ENCODE measurements at places on chromosomes 11 and 22. TPM values are rescaled to one million over a fixed set of nuclear protein-coding genes. Genes with fewer than 3 reads are reported as not detected.

GRCh38 chr11:68596231-68596630, 88.1 kb upstream of the GAL start:
- no peak for DNase-seq

DNA sequence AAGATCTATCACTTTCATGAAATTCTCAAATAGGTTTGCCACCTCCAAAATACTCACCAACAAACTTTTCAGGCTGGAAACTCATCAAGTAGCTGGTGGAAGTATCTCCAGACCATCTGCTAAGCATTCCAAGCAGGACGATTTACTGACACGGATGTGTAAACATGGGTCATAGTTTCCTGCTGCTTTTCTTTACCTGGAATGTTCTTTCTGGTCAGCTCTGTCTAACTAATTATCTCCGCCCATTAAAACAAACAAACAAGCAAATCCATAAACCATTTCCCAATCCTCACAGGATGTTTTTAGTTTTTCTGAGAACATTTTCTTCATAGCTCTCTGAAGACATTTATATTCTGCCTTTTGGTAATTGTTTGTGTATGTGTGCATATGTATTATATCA, 397.0 kb downstream of the METTL15 start:
- DNase-seq, result no peak

GRCh38 chr11:61851113-61851899, 23.2 kb downstream of the FADS2 start:
- DNase-seq, result no peak

DNA sequence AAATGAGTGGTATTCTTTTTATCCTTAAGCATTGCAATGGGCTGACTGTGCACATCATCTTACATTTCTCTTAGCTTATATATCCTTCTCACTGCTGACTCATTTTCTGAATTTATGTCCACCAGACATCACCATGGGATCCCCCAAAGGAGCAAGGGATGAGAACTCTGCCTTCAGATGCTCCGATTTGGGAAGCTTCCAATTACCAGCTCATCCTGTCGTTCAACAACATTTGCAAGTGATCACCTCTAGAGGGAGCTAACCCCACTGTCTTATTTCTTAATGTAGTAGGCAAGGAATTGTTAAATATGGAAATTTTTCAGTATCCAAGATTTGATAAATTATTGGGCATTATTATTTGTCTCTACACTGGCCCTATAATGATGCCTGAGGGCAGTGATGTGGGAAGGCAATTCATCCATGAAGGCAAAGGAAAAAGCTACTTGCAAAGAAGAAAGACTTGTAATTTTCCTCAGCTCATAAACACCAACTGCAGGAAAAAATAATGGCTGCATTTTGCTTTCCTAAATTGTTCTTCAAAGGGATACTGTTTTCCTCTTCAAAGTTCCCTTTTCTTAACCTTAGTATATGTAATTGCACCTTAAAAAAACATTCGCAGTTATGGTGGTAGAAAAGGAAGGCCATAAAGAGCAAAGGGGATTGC, 102.4 kb upstream of the FSHB start:
- DNase-seq, result peak; percentile 13

DNA sequence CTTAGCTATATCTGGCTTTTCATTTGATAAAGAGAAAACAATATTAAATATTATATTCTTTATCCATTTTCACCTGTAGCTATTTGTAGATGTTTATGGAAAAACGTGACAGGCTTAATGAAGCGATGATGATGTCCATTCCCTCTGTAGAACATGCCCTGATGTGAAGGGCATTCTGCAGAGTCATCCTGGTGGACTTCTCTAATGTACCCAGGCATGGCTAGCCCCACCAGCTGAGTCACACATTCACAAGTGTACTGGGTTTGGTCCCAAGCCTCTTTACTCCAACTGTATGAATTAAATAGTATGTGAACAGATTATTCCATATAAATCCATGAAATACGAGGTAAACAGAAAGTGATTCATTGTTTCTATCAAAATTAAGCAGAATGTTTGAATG, 139.3 kb downstream of the CADM1 start:
- DNase-seq, result no peak

DNA sequence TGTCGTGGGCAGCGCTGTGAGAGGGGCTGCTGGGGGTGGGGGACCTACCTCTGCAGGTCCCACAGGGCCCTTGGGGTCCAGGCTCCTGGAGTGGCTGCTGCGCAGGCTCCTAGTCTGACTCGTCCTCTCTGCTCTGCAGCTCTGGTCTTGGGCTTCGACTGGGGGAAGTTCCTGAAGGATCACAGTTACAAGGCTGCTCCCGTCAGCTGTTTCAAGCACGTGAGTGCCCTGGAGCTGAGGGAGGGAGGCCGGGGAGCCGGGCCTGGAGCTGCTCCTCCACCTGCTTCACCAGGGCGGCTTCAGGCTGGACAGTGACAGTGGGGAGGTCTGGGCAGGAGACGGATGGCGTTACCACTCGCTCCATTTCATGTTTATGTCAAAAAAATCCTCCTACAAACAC, 11.9 kb downstream of the L3MBTL2 start:
- no peak for DNase-seq

GRCh38 chr22:39432361-39432811, 24.4 kb upstream of the MGAT3 start:
- no peak for DNase-seq

GRCh38 chr22:17633998-17634323, 4.6 kb upstream of the BCL2L13 start:
- DNase-seq, result no peak

DNA sequence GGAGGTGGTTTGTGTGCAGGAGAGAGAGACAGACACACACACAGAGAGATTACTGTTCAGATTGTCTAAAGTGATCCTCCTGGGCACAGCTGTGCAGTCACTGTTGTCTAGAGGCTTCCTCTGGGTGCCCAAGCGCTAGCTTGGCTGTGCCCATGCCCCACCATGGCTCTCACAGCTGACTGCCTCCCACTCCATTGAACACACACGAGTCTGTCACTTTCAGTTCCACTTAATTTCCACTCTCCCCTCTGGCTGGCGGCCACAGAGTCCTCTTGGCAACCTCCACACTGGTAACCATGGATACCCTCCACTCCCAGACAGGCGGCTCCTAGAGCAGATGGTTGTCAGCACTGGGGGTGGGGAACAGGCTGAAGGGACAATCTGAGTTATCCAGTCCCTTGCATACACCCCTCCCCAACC, 29.1 kb downstream of the MAP6 start:
- DNase-seq, result no peak

GRCh38 chr22:23576681-23577080, 3.4 kb downstream of the IGLL1 start:
- no peak for DNase-seq

DNA sequence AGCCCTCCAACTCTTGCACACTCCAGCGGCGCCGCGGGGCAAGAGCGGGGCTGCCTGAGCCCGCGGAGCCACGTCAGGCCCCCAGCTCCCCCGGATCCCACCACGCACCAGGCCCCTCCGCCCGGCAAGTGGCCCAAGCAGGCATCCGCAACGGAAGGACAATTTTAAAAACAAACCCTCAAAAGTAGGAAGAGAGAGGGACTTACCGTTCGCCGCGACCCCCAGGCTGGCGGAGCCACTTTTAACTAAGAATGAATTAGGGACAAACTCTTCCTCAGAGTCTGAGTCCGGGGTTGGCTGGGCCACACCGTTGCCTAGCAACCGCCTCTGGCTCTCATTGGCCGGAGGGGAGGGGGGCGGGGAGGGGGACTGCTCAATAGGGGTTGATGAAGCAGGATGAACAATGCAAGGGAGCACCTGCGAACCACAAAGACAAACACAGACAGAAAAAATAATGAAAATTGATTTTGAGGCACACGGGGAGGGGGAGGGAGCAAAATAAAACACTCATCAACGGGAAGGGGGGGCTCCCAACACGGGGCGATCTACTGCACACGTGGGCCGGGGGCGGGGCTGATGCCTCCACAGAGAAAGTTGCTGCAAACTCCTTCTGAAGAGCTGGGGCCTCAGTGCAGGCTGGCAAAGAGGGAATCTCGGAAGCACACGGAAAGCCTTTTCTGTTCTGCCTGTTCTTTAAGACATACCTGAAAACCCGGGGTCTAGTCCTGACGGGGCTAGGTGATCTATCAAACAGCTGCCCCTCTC, 387.5 kb upstream of the NARS2 start:
- DNase-seq, result no peak

GRCh38 chr11:10349806-10350205, 44.9 kb downstream of the ADM start:
- no peak for DNase-seq

DNA sequence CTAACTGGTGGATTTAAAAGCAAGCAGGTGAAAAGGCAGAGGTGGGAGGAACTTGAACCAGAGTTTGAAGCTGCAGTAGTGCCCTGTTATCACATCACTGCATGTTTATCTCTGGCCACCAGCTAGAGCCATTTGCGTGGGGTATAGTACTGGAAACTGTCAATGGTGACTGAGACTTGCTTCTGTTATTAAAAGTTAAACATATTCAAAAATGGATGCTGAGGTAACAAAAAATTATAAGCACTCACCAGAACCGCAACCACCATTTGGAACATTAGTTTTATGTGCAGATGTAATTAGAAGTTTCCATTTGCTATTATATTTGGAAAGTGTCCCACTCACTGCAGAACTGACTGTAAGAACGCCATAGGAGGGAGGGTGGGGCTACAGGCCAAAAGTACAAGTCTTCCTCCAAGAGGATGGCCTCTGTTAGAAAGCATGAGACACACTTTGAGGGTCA, 1.2 kb upstream of the CD59 start:
- no peak for DNase-seq

DNA sequence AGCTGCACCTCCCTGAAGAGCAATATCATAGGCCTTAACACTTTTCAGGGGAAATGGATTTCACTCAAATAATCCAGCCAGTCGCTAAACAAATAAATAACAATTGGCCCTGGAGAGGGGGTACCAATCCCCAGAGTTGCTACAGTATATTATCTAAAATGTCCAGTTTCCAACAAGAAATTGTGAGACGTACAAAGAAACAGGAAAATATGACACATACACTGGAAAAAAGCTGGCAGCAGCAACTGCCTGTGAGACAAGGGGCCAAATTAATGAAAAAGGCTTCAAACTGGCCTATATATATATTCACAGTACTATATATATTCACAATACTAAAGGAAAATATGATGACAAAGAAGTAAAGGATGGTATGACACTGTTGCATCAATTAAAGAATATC, 4.0 kb downstream of the NF2 start:
- DNase-seq, result no peak

GRCh38 chr22:44848791-44849420, 96.5 kb downstream of the ARHGAP8 start:
- DNase-seq, result no peak

GRCh38 chr11:134727204-134727603, 315.2 kb upstream of the B3GAT1 start:
- no peak for DNase-seq

- no peak for DNase-seq
Measured at GRCh38 chr11:88277349-88277915, 60.1 kb downstream of the CTSC start.

DNA sequence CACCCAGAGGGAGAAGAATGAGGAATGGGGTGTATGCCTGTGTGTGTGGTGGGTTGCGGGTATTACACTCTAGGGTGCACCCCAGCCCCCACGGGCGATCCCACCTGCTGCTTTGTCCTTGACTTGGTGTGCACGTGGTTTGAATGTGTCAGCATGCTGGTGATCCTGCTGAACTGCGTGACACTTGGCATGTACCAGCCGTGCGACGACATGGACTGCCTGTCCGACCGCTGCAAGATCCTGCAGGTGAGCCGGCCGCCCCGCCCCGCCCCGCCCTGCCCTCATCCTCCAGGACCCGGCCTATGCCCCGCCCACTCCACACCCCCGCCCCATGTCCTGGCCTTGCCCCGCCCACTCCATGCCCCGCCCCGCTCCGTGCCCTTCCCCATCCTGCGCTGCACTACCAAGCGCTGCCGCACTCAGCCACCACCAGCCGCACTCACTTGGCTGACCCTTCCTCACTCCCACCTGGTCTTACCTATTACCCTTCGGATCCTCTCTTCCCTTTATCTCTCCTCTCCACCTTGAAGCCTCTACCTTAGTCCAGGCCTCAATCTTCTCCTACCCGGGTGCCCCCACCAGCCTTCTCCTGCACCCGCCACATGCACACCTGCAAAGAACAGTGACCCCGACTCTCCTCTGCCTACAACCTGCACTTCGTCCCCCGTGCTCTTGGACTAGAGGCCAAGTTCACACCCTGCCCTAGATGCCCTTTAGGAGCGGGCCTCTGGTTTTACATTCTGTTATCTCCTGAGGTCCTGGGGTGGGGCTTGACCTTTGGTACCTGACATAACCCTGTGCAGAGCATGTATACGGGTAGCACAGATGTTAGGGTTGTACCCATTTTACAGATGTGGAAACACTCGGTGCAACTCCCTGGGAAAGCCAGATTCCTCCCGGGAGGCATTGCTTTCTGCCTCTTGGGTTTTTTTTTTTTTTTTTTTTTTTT, 27.7 kb downstream of the CACNA1I start:
- peak; percentile 18 for DNase-seq

GRCh38 chr11:134544095-134544815, 132.2 kb upstream of the B3GAT1 start:
- DNase-seq, result no peak

DNA sequence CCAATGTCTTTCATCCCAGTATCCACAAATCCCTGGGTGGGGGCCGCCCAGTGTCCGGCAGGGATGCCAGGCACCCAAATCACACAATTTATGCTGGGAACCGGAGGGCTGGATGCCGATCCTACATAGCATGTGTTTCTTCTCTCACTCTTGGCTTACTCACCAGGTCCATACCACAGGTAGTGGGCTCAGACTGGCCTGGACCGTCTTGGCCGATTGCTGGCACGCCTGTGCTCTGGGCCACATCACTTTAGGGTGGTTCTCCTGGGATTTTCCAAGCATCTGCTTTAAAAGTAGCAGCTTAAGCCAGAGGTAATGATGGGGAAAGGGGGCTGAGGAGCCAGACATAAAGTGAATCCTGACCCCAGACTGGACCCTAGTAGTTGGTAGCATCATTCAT, 22.6 kb upstream of the ALDH3B2 start:
- DNase-seq, result no peak

- DNase-seq, result peak; percentile 88
Measured at GRCh38 chr11:20055312-20055711, 105.0 kb downstream of the DBX1 start.

The AGBL2 gene
- total RNA-seq, result 0.63 TPM

The MRGPRF gene
- 0.14 TPM for total RNA-seq

The MRGPRE gene
- not detected for total RNA-seq

The GLYATL1 gene
- 0.18 TPM for total RNA-seq

The TBCEL gene
- total RNA-seq, result 9.7 TPM

The PLA2G3 gene
- 0.71 TPM for total RNA-seq

The SCN4B gene
- total RNA-seq, result 4.9 TPM

The CNIH2 gene
- total RNA-seq, result 0.34 TPM

The ARHGAP20 gene
- not detected for total RNA-seq

The HEPN1 gene
- not detected for total RNA-seq

The CD3G gene
- not detected for total RNA-seq

The TTC36 gene
- total RNA-seq, result not detected

The ANGPTL5 gene
- not detected for total RNA-seq

The OR51A2 gene
- total RNA-seq, result not detected

The LYVE1 gene
- total RNA-seq, result not detected

All from foreskin keratinocyte (primary cell).